Activated naive CD8-positive, alpha-beta T cell treated with anti-CD3 and anti-CD28 coated beads, Interleukin-2, amount 50 U/mL, for 16 hours (primary cell): ENCODE measurements at places on chromosomes 6 and 20.

GRCh38 chr20:53517146-53517545 is 76.5 kb downstream of the ZNF217 start:
- DNase-seq, result no peak

- no peak for DNase-seq
These were observed 35.6 kb downstream of the BRPF3 start for GRCh38 chr6:36232172-36232571.

DNA sequence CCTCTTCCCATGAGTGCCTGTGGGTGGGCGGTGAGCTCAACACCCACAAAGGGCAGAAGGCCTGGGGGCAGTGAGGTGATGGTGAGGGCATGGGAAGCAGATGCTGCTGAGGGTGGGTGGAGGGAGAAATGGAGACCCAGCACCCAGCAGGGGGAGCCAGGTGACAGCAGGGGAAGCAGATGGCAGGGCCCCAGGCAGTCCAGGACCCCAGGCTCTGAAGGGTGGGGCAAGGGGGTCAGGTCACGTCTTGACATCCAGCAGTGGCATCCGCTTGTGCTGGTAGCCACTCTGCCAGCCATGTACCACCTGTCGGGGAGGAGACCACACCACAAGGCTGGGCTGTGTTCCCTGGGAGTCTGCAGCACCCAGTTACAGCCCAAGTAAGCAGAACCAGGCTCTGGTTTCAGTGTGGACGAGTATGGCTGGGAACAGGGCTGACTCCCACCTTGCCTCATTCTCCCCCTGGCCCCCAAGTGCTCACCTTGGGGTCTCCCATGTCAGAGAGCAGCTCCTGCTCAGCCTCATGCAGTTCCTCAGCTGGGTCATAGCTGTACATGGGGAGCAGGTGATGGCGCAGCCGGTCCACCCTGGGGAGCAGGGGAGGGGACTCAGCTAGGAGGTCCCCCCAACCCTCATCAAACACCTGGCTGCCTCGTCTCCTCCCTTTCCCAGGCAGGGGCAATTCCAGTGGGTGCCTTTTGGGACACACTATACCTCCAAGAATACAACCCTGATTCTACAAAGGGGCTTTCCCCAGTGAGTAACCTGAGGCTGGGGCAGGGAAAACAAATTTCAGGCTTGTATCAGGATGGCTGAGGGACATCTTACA is 2.0 kb downstream of the SMIM29 start:
- no peak for DNase-seq

GRCh38 chr6:434051-434705 is 42.6 kb downstream of the IRF4 start:
- DNase-seq, result no peak

DNA sequence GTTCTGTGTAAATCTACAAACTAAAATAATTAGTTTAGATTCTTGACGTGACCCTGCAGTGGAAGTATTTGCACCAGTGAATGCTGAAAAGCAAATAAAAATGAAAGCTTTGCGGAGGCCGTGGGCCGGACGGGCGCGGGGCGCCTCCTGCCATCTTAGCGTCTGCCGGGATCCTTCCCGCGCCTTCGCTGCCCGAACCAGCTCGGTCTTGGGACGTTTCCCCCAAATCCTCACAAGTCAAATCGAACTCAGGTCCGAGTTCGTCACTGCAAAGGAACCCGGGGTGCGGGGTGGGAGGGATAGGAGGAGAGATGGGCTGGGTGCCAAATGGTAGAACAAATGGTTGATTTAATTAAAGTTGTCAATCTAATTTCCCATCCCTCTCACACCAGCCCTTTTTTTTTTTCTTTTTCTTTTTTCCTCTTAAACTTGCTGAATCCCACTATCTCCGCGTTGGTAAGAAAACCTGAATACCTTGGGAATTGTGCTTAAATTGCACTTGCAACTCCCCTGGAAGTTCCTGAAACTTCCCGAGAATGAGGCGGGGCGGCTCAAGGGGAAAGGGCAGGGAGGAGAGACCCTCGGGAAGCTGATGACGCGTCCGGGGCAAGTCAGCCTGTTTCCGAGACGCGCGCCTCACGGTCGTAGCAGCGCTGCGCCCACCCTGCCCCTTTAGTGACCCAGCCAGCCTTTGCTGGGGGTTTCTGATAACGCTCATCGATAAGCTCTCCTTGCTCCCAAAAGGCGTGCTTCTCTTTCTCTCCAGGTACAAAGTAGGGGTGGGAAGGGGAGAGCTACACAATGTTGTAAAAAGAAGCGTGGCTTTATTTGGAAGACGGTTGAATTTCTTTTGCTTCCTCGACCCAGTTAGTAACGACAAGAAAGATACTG is 1.8 kb downstream of the GJA1 start:
- no peak for DNase-seq

DNA sequence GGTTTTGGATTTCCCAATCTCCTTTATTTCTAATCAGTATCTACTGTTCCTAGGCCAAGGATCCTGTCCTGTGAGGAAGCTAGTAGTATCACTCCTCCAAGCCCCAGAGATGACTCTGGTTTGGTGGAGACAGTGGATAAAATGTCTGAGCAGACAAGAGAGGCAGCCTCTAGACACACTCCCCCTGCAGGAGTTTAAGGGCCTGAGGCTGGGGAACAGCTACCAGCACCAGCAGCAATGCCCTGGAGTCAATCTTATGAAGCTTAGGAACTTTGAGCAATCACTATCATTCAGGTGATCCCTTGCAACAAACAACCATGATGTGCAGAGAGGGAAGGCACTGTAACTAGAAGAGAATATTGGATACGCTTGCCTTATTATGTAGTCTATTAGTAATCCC is 384.7 kb upstream of the ID4 start:
- no peak for DNase-seq

- no peak for DNase-seq
These were observed 66.4 kb downstream of the EPB41L2 start for GRCh38 chr6:130996635-130997034.
